Naive thymus-derived CD8-positive, alpha-beta T cell (primary cell): ENCODE measurements at places on chromosomes 1 and 21.

DNA sequence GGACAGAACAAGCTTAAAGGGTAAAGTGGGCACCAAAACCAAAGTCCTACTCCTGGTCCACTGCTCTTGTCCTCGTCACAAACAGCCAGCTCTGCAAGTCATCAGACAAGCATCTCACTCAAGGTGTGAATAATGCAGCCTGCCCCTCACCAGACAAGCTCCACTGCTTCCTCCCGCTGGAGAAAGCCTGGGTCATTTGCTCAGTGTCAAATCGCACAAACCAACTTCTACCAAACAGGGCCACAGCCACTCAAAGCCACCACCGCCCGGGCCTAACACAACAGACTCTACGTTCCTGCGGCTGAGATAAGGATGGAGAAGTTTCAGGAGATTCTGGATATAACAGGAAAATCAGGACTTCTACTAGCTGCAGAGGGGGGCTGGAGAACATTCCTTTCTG lies 3.3 kb downstream of the SSBP3 start:
- no peak for DNase-seq

DNA sequence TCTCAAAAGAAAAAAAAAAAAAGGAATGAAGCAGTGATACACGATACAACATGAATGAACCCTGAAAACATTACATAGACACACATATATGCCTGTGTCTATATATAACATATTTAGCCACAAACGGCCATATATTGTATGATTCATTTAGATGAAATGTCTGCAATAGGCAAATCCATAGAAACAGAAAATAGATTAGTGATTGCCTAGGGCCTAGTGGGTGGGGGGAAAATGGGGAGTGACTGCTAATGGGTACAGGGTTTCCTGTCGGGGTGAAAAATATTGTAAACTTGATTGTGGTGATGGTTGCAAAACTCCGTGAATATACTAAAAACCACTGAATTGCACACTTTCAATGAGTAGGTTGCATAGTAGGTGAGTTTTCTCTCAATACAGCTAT lies 6.0 kb upstream of the H6PD start:
- DNase-seq, result no peak

- no peak for DNase-seq
These were observed 9.1 kb upstream of the AK2 start for GRCh38 chr1:33045814-33046213.

- DNase-seq, result no peak
These were observed 138.5 kb upstream of the ZNHIT6 start for GRCh38 chr1:85846706-85847105.

DNA sequence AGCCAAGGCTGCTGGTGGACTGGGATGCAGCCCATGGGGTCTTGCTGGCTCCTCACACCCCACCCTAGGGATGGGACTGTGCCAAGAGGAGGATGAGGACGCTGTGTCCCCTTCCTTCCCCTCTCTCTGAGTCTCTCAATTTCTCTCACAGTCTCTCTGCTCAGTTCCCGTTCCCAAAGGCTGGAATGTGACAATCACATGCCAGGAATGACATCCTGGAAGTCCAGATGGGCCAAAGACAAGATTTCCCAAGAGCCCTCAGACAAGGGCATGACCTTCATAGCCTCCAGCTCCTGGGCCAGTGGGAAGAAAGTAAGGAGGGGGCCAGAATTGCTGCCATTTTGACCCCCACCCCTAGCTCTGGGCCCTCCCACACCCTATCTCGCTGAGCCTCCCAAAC lies 7.6 kb upstream of the CDCP2 start:
- DNase-seq, result no peak

DNA sequence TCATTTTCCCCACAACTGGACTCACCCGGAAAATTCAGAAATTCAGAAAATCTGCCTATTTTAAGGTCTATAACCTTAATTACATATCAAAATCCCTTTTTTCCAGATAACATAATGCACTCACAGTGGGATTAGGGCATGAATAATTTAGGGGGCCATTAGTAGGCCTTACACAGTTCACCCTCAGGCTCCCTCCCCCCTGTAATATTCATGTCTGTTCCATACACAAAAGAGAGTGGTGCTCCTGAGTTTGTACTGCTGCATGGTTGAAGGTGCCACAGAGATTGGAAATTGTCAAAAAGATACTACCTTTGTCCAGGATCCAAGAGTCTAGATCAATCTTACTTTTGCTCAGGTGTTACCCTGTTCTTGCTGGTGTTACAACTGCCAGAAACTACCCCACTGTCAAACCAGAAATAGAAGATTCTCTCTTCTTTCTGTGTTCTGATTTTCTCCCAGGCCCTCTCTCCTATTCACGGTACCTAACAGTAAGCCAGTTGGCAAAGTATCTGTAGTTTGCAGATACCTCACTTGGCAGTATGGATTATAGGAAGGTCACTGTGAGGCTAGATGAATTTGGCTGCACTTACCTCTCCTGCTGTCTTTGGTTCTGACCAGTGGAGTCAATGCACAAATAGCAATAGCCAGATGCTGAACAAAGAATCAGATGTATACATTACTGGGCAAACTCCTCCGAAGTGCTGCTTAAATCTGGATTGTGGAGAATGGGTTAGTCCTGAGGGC lies 53.2 kb downstream of the C1orf198 start:
- no peak for DNase-seq

- no peak for DNase-seq
These were observed 21.2 kb upstream of the TTLL7 start for GRCh38 chr1:84020151-84020550.

GRCh38 chr1:36729289-36729688 lies 246.6 kb upstream of the CSF3R start:
- no peak for DNase-seq

- no peak for DNase-seq
These were observed 42.6 kb upstream of the KLF17 start for GRCh38 chr1:44076066-44076465.

DNA sequence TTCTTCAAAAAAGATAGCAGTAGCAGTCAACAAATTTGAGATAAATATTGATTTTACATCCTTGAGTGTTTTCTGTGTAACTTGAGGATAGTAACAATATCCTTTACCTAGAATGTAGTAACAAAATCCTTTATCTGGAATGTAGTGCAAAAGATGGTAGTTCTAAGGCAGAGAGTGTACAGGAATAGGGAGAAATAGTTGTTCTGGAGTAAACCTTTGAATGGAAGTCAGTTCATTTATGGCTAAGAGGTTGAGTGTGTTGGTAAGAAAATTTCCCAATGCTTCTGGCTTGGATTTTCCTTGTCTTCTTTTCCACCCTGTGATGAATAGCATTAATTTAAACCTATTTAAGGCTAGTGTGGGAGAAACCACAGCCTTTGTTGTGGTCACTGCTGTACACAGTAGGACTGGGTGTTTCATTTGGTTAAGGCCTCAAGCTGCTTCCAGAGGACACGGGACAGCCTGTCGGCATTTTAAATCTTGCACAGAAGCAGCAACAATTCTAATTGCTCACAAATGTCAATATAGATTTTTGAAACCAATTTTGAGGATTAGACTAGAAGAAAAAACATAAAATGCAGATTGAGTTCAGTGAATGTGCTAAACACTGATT lies 11.3 kb downstream of the NFIA start:
- no peak for DNase-seq

GRCh38 chr1:118325550-118326225 lies 140.7 kb upstream of the SPAG17 start:
- no peak for DNase-seq
